Activated T-cell treated with anti-CD3 and anti-CD28 coated beads for 1 hour (primary cell): ENCODE measurements at places on chromosomes 13 and 19.

DNA sequence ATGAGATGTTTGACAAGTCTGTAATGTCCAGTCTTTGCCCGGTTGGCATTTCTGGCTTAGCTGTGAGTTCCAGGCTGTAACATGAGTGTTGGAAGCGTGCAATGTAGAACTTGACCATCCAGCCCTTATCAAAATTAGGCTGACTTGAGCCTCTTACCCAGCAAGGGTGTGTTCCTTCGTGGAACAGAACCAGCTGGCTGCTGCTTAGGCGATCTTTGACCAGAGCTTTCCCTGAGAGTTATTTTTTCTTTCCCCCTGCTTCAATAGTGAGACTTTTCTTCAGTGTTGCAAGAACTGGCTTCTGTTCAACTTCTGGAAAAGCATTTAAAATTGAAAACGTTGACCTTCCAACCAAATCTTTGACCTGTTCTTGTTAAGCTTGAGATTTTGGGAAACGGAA lies 6.5 kb downstream of the TNFSF13B start:
- no peak for DNase-seq

DNA sequence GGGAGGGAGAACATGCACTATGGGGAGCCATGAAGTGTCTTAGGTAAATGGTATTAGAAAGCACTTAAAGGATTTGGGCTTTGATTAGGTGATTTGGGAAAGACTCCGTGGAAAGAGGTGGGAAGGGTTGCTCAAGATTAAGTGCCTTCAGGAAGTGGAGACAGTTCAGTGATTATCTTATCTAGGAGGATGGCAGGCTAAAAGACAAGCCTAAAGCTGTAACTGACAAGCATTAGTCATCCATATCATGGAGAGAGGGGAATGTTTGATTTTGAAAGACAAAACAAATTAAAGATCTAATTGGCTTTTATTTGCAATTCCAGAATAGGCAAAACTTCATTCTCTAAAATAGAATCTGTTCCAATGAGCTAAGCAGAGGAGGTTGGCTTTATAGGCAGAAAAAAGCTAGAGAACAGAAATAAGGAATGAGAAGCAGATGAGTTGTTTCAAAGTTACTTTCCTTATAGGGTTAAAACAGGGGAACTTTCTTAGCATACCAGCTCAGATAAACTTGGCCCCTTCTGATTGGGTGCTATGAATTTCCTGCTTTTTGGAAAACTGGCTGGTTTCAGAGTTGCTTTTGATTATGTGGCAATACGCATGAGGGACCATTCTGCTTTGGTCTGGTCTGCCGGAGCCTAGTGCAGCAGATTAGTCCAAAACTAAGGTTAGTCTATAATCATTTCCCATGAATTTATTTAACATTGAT lies 1.8 kb upstream of the DIAPH3 start:
- DNase-seq: no peak

GRCh38 chr13:23670793-23671192 lies 100.6 kb downstream of the TNFRSF19 start:
- DNase-seq: no peak

DNA sequence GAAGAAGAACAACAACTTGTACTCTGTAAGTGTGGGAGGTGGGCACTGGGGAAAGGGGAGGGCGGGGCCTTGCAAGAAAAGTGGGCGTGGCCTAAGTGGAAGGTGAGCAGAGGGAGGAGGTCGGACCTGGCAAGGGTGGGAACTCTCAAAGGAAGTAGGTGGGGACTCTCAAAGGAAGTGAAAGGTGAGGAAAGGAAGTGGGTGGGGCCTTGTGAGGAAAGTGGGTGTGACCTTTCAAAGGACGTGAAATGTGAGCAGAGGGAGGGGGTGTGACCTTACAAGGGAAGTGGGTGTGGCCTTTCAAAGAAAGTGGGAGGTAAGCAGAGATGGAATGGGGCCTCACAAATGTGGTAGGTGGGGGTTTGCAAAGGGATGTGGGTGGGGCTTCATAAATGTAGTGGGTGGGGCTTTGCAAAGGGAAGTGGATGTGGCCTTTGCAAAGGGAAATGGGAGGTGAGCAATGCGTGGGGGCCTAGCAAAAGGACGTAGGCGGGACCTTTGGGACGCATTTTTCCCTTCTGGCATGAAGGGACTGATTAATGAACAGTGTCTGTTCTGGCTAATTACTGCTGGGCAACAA lies 25.9 kb downstream of the ACSBG2 start:
- DNase-seq: peak; percentile 21

DNA sequence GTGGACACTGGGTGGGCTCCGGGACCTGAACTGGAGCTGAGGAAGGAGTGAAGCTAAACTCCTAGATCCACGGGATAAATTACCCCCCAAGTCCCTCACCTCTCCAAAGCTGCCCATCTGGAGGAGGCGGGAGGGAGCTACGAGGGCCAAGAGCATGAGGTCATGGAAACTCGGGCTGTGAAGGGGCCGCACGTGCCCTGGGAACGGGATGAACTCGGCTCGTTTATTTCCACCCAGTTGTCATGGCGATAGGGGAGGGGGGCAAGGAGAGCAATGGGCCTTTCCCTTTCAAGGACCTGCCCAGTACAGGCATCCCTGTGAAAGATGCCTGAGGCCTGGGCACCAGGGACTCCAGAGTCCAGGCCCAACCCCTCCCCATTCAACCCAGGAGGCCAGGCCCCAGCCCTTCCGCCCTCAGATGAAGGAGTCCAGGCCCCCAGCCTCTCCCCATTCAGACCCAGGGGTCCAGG lies 3.8 kb downstream of the PPP1R12C start:
- no peak for DNase-seq

- DNase-seq: no peak
Observed at GRCh38 chr13:75489502-75490263, 7.7 kb upstream of the TBC1D4 start.

GRCh38 chr19:50667759-50668231 lies 18.6 kb downstream of the C19orf81 start:
- DNase-seq: no peak

GRCh38 chr19:48625891-48626327 lies 6.6 kb downstream of the SPHK2 start:
- no peak for DNase-seq
